ENCODE measurements at places on chromosomes 3 and 15.

- DNase-seq = no peak
These were observed 23.3 kb upstream of the TMEM158 start for GRCh38 chr3:45249391-45249790.

DNA sequence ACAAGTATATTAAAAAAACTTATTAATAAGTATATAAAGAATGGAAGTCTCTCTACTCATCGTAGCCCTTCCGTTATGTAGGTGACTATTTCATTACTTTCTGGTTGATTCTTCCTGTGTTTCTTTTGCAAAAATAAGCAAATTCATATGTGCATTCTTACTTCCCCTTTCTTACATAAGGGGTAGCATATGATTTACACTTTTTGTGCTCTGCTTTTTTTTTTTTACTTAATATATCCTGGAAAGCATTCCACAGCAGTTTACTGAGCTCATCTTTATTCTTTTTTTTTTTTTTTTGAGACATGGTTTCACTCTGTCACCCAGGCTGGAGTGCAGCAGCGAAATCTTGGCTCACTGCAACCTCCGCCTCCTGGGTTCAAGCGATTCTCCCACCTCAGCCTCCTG lies 12.9 kb downstream of the SCAMP5 start:
- DNase-seq = no peak

- DNase-seq = no peak
These were observed 643.8 kb downstream of the SQOR start for GRCh38 chr15:46278486-46279090.

GRCh38 chr3:34268032-34268709 lies 469.7 kb downstream of the PDCD6IP start:
- no peak for DNase-seq

- no peak for DNase-seq
These were observed 207.5 kb upstream of the DPH6 start for GRCh38 chr15:35753486-35753885.

- no peak for DNase-seq
These were observed 6.5 kb upstream of the RPL22L1 start for GRCh38 chr3:170876537-170876936.

DNA sequence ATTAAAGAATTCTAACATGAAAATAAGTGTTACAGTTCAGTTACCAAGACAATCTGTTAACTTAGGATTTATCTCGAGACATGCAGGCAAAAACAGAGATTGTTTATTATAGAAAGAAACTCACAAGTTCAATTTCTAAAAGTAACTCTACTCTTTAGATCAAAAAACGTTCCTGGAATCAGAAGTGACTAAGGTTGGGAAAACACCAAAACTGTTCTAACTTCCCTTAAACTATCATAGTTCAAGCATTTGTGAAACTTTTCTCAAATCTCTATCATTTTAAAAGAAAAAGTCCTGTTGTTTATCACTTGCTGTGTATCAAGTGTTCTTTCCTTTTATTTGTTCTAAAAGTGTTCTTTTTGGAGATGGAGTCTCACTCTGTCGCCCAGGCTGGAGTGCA lies 8.7 kb downstream of the WDR82 start:
- DNase-seq = no peak

GRCh38 chr3:52183786-52184445 lies 14.0 kb upstream of the ALAS1 start:
- DNase-seq = no peak

GRCh38 chr3:99637016-99637367 lies 1.4 kb upstream of the COL8A1 start:
- DNase-seq = no peak

DNA sequence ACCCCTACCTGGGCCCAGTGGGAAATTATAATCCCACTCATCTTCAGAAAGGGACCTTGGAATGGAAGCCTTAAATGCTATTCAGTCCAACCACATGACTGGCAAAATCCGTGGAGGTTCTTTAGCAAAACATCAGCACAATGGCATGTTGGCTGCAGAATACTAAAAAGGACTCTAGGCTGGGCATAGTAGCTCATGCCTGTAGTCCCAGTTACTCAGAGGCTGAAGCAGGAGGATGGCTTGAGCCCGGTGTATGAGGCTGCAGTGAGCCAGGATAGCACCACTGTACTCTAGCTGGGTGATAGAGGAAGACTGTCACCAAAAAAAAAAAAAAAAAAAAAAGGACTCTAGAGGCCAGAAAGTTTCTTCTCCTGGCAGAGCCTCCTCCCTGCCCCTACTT lies 60.6 kb upstream of the RYK start:
- no peak for DNase-seq

DNA sequence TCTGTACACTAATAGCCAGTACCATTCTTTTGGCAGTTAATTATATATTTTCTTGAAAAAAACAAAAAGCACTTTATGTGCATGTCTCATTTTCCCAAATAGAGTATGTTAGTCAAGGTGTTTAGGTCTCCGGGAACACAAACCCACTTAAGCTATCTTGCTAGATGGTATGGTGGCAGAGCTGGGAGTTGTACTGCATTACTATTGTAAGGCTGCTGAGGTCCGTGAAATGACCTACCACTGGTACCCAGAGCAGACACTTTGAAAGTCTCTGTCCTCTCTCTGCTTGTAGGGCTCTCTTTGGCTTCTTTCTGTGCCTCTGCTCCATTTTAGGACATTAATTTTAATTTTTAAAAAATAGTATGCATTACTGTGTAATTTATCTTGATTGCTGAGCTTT lies 8.8 kb downstream of the TMOD3 start:
- DNase-seq = no peak

DNA sequence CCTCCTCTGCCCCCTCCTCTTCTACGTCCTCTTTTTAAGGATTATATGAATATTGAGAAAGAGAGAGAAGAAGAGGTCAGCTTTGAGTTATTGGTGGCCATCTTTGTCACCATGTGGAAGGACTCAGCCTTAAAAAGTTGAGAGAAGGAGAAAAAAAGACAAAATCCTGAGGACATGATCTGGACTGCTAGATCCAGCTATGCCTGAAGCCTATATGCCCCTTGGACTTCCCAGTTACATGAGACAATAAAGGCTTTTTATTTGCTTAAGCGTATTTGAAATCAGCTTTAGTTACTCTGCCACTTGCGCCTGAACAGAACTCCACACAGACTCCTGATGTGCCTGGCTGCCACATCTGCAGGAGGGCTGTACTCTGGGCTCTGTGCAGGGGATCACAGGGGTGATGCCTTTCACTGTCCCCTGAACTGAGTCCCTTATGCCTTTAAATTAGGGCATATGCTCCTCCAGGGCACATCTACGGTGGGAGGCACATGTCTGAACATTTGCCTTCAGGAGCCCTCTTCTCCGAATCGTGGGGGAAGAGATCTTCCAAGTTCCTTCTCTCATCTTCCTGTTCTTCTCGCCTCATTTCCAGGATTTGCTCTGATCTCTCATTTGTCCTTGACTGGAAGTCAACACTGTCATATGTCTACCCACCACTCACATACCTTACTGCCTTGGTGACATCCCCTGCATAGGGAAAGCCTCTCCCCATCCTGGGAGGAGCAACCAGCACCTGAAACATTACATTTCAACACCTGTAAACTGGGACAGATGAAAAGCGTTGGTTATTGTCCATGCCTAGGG lies 14.0 kb upstream of the PLA2G4E start:
- DNase-seq = no peak

- no peak for DNase-seq
These were observed 17.1 kb downstream of the ARPP19 start for GRCh38 chr15:52551762-52552161.

GRCh38 chr3:63450634-63451363 lies 172.7 kb downstream of the SYNPR start:
- DNase-seq = no peak
